ENCODE measurements at places on chromosomes 16 and 17.

DNA sequence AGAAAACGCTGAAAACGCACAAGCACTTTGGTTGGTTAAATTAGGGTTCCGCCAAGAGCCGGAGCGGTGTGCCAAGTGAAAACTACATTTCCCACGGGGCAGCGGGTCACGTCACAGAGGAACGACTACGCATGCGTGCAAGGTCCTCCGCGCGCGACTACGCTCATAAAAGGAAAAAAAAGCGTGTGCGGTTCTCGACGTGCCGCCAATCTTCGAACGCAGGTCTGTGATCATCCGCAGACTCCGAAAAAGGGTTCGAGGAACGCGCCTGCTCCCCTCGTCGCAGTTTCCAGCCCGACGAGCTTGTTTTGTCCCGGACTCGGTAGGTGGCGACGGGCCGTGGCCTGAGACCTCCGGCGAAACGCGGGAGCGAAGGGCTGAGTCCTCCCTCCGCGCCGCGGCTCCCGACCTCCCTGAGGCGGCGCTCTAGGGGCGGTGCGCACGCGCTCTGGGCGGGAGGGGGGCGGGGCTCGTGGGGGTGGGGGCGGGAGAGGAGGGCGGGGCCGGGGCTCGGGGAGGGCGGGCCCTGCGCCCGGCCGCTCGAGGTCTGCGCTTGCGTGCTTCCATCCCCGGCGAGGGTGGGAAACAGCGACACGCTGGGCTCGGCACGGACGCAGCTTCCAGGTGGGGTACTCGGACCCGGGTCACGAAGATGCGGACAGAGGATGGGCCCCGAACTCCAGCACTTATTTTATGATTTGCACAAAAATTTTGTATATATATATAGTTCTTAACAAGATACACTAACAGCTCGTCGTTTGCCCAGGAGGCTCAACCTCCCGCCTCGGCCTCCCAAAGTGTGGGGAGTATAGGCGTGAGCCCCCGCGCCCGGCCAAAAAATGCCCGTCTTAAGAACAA is at the start of gene SGF29:
Gene SGF29 (plus strand): TSS at position 145 of the 858 bp plus-strand sequence. CDS start 27,150 bp downstream, outside the sequence.
- DNase-seq, result peak; percentile 90

DNA sequence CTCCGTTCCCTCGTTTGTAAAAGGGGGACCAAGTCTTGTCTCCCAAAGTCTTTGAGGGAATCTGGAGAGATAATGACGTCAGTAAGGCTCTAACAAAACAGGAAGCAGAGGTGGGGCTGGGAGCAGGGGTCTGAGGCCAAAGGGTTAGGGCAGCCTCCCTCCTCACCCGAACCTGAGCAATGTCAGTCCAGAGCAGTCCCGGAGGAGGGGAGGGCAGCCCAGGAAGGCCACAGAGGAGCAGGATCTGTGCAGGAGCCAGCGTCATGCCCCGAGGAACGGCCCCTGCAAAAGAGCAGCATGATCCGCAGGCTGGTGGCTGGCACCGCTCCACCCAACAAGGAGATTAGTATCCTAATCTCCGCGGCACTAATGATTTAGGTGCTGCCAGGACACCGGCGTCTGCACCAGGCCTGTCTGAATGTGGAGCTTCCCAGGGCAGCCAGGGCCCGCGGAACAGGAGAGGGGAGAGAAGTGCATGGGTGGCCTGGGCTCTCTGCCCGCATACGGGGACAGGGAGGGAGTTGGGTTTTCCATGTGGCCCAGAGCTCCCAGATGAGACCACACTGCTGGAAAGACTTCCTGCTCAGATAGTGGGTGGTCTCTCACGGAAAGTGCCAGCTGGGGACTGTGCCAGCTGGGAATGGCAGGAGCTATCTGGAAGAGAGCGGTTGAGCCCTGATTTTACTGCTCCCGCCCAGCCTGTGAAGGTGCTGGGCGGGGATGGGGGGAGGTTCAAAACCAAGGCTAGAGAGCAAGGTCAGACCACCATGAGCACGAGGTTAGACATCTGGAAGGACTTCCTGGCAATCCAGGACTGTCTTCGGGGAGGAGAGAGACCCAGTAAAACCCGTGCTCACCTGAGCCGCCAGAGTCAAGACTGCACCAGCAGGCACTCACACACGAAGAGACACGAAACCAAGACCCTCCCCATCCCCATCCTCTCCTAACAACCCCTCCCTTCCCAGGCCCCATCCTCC is 11.0 kb upstream of the KRT17 start:
- DNase-seq, result no peak

DNA sequence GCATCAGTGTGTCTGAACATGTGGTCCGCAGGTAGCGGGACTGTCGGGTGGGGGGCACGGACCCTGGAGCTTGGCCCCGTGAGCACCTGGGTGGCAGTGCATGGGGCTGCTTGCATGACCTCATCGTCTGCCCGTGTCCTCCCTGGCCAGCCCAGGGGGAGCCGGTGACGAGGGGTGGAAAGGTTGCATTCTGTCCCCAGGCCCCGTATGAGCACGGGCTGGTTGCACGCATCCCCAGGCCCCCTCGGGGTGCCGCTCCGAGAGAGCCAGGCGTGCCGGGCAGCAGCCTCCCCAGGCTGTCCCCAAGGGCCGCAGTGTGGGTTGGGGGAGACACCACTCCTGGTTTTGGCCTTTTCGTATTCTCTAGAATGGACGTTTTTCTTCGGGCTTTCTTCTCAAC is 29.9 kb downstream of the TSC2 start:
- DNase-seq, result no peak

- DNase-seq, result no peak
These were observed 79.6 kb downstream of the GAS7 start for GRCh38 chr17:10118788-10119130.

DNA sequence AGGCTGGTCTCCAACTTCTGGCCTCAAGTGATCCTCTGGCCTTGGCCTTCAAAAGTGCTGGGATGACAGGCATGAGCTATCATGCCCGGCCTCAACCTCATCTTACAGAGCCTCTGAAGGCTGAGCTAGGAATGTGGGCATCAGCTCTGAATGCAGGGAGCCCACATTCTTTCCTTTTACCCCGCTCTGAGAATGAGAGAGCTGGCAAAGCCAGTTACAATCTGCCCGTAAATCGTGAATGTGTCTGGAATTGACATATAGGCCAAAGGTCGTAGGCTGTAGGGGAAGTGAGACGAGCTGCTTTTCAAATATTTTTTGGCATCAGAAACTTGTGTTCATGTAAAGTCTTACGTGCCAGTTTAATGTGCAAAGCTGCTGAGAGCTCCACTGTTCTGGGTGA is 4.5 kb downstream of the TMEM238L start:
- no peak for DNase-seq

- DNase-seq, result no peak
These were observed 559.9 kb upstream of the HSBP1 start for GRCh38 chr16:83247767-83248372.

DNA sequence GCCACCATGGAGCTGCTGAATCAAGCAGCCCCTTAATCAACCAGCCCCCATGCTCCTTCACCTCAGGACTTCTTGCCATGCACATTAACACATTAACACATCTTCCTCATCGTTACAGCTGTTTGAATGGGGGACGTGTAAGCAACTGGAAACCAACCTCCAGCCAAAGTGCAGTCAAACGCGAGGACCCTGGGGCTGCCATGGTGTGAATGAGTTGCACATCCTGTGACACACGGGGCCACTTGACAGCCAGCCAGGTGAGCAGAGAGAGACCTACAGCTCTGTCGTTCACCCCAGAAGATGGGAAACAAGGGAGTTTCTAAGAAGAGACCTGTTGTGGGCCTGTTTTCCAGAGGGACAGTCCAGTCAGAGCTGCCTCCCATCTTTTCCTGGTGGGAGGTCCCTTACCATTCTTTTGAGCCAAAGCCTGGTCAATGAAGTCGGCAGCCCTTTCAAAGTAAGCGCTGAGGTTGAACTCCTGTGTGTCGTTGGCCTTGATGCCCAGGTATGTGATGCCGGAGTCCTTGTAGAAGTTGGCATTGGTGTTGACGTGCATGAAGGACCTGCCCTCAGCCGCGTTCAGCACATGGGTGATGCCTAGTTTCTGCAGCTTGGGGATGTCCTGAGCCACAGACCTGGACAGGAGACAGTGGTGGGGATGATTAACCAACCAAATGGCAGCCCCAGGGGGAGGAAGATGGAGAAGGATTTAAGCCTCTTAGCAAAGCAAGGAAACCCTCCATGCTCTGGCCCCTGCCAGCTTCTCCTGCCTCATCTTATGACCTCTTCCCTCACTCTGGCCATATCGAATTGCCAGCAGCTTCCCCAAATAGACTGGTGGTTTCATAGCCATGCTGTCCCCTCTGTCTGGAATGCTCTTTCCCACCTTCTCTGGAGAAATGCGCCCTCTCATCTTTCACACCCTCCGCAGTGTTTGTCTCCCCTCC is 4.2 kb downstream of the DUSP3 start:
- no peak for DNase-seq

All from activated T-helper 2 cell treated with anti-CD3 and anti-CD28 coated beads, Interferon-gamma antibody, Interleukin-2, Interleukin-4, amounts not matched to agents 10 μg/mL and 5 μg/mL and 100 μg/mL, durations not matched to agents 14 hours and 24 hours and 36 hours (primary cell).